ENCODE measurements at places on chromosomes 7 and 10.

DNA sequence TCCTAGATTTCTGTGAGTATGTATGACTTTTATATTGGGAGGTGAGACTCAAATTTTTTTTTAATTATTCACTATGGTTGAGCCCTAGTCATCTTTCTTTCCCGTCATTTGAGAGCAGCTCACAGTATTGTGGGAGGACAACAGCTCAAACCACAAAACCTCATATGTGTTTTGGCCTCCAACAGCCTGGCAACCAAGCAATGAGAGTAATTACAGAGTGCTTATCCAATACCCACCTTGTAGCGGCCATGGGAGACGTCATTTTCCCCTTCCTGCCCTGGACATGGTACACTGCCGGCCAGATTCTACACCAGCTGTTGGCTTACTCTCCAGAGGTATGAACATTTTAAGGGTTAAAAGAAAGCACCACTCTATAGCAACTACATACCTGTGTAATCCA lies 49.1 kb downstream of the DOCK4 start:
- no peak for DNase-seq

GRCh38 chr10:47207281-47207615 lies 92.7 kb upstream of the GDF10 start:
- peak; percentile 11 for DNase-seq

- DNase-seq: no peak
Observed at GRCh38 chr10:90746829-90747228, 111.0 kb downstream of the HTR7 start.

DNA sequence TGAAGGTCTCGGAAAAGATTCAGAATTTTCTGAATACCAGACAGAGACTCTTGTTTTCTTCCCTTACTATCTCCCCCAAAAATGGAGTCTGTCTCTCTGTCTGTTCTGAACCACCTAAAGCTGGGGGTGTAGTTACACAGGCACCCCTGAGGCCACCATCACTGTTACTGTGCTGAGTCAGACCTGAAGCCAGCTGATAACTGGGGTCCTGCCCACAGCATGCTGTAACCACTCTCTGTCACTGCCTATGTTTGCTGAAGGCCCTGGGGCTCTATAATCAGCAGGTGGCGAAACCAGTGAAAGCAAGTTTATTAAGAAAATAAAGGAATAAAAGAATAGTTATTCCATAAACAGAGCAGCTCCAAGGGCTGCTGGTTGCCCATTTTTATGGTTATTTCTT lies 575.2 kb upstream of the POT1 start:
- no peak for DNase-seq

DNA sequence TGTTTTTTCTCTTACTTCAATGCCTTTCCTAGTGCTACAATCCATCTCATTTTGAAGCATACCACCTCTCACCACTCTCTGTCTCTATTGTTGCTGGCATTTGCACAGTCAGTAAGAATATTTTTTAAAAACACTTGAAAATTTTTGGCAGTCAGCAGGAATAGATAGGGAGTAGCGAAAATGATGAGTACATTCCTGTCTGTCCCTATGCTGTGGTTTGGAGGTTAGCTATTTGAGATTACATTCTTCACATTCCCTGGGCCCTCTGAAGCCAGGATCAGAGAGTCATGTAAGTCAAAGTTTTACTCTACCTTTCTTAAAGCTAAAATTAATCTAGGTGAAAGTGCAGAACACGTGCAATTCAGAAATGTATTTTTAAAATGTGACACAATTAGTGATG lies 53.0 kb upstream of the MAGI2 start:
- no peak for DNase-seq

DNA sequence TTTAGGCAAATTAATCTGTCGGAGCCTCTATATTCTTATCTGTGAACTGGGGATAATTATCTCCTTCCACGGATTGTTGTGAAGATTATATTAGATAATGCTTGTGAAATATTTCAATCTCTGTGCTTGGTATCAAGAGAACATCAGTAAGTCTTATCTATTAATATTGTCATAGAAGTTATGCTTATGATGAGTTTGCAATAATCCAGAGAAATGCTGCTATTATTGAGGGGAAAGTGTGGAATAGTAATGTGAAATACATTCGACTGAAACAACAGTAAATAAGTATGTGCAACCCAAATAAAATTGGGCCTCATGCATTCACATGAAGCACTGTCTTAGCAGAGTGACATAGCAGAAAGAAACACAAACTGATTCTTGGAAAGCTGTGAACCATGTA lies 13.7 kb downstream of the RHOBTB1 start:
- no peak for DNase-seq

DNA sequence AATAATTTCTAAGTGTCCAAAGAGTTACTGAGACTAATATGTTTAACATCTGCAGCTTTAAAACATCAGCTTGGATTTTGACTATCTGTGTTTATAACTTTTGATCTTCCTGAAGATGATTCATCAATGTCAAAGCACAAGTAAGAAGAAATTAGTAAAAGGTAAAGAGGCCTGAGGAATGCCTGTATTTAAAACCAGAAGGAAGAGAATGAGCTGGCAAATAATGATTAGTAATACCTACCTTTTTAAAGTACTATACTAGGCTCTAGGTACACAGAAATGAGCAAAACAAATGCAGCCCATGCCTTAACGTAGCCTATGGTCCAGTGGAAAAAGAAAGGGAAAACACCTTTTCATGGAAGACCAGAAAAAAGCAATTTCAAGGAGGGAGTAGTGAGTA lies 158.0 kb downstream of the KCND2 start:
- DNase-seq: no peak

DNA sequence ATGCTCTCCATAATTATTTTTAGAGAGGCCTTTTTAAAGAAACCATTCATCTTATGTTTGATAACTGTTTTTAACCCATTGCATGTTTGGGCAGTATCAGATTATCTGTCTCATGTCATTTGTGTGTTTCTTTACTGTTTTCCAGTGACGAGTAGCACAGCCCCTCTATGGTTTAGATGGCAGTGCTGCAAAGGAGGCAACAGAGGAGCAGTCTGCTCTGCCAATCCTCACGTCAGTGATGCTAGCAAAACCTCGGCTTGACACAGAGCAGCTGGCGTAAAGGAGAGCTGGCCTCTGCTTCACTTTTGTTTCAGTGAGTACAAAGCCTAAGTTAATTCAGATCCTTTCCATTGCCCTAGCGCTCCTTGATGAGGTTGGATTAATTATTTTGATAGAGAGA lies 80.4 kb upstream of the GARIN1A start:
- DNase-seq: no peak

GRCh38 chr7:112407261-112407660 lies 43.0 kb upstream of the IFRD1 start:
- no peak for DNase-seq

GRCh38 chr7:53383131-53383530 lies 347.7 kb downstream of the POM121L12 start:
- DNase-seq: no peak

DNA sequence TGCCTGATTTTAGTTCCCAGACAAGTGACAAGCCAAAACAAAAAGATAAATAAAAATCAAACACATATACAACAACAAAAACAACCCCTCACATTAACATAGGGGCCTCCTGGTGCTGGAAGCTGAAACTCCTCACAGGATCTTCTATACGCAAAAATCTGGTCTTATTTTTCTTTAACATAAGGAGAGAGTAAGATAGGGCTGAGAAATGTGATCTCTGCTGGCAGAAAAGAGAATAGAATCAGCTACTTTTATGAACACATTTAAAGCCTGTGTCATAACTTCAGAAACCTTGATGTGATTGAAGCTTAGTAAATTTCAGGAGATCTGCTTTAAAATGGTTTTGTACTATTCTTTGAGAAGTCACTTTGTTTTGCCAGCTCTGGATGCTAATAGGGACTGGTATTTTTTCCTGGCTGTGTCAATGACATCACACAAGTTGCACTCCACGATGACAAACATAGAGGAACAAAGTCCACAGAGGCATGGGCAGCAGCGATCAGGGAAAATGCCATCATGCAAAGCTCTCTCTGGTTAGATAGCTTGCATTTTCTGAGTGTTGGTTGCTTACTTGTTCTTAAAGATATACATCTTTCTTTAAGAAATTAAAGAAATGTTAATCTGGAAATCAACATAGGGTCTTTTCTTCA lies 176.6 kb upstream of the SP4 start:
- DNase-seq: no peak

DNA sequence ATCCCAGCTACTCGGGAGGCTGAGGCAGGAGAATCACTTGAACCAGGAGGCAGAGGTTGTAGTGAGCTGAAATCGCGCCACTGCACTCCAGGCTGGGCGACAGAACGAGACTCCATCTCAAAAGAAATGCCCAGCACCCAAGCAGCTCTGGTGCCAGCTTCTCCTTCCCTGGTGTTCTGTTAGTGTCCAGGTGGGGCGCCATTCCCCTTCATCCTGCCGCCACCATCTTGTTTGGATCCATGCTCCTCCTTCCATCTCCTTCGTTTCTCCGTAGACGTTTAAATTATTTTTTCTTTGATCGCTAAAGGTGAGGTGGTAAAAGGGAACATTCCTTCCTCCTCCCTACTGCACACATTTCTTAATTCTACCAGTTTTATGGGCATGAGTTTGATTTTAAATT lies 30.3 kb downstream of the PROSER2 start:
- no peak for DNase-seq

- no peak for DNase-seq
Observed at GRCh38 chr10:9211228-9211627, 1156.7 kb downstream of the GATA3 start.

- DNase-seq: no peak
Observed at GRCh38 chr7:22601812-22602565, 102.0 kb upstream of the STEAP1B start.

- peak; percentile 9 for DNase-seq
Observed at GRCh38 chr10:22010973-22011408, 7.5 kb upstream of the DNAJC1 start.

DNA sequence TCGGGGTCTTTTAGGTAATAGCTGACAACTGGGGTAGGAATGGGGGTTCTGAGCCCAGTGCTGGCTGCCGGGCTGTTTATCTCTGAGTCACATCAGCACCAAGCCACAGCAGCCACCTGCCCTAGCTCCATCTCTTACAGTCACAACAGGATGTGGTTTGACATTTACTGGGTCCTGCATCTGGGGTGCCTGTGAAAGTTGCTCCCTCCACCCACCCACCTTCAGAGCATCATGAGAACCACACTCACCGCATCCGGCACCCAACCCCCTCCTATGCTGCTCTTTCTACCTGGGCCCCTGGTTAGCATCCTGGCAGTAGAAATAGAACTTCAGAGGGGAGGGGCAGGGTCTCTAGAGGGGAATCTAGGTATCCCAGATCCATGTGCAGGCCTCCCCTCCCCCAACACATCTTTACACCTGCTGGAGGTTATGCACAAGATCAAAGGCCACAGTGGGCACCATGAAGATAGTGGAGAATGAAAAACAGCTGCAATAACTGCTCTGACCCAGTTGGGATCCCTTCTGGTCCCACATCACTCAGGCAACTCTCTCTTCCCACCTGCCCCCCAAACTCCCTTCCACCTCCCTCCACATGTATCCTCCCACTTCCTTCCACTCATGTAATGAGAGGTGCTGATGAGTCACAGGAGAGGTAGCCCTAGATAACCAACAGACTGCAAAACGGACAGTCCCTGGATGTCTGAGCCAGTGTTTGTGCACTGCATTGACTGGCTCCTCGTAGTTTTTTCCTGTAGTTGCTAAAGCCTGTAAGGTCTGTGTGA lies 38.2 kb downstream of the PRSS2 start:
- DNase-seq: peak; percentile 99

GRCh38 chr10:14553448-14553847 lies 221.2 kb downstream of the FAM107B start:
- no peak for DNase-seq

- no peak for DNase-seq
Observed at GRCh38 chr10:132897516-132898381, 44.6 kb downstream of the CFAP46 start.

GRCh38 chr10:96834120-96834519 lies 2.0 kb downstream of the LCOR start:
- no peak for DNase-seq

DNA sequence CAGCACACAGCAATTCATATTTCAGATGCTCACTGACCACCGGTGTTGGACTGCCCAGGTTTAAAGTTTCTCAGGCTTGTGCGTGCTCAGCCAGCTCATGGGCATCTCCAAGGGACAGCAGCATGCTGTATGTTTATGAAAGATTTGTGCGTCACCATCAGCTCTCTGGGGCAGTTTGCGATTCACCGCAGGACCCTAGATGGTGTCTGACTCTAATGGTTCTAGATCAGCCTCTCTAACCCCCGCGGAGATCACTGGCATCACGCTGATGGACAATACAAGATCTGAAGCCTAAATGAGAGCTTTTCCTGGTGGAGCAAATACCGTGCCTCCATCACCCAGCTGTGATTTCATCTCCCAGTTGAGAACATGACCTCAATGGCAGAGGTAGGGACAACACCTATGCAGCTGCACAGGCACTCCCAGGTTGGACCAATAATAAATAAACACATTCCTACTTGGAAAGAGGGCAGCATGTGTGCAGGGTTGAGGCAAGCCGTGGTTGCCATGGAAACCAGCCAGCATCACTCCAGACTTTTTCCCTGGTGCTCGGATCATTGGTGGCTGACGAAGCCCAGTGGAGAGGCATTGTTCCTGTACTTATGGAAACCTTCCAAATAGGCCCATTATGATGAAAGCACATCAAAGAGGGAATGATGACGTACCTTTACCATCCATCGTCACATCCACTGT lies 253.6 kb downstream of the KCNMA1 start:
- no peak for DNase-seq

- no peak for DNase-seq
Observed at GRCh38 chr7:127751062-127751461, 99.1 kb downstream of the SND1 start.

GRCh38 chr10:94103801-94104221 lies 110.1 kb downstream of the PLCE1 start:
- DNase-seq: no peak

DNA sequence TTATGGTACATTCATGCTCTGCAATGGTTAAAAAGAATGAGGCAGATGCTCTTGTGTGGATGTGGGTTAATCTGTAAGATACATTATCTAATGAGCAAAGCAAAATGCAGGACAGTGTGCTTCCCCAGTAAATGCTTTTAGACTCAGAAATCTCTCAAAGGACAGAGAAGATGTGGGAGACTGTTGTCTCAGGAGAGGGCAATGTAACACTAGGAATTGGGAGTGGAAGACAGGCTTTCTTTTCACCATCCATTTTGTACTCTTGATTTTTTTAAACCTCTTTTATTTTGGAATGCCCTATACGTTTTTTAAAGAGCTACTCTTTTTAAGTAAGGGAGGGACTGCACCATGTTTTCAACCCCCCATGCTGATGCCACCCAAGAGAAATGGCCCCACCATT lies 77.5 kb upstream of the ADAM12 start:
- DNase-seq: no peak
